ENCODE measurements at places on chromosomes 1 and 21. TPM values are rescaled to one million over a fixed set of nuclear protein-coding genes. Genes with fewer than 3 reads are reported as not detected.

DNA sequence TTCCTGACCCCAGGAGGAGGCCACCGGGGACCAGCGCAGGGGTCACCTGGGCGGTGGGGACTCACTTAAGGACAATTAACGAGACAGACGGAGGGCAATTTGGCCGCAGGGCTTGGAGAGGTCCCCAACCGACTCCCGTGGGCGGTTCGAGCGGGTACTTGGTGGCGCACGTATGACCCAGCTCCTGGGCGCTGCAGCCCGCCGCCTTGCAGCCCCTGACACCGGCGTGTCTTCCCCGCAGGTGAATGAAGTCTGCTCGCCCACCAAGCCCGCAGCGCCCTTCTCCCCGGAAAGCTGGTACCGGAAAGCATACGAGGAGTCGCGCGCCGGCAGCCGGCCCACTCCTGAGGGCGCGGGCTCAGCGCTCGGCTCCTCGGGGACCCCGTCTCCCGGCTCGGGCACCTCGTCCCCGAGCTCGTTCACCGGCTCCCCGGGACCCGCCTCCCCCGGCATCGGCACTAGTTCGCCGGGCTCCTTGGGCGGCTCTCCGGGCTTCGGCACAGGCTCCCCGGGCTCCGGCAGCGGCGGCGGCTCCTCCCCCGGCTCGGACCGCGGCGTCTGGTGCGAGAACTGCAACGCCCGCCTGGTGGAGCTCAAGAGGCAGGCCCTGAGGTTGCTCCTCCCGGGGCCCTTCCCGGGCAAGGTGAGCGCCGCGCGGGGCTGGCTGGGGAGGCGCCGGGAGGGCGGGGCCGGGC lies 1.4 kb downstream of the KIF26B start:
- peak; percentile 85 for DNase-seq

DNA sequence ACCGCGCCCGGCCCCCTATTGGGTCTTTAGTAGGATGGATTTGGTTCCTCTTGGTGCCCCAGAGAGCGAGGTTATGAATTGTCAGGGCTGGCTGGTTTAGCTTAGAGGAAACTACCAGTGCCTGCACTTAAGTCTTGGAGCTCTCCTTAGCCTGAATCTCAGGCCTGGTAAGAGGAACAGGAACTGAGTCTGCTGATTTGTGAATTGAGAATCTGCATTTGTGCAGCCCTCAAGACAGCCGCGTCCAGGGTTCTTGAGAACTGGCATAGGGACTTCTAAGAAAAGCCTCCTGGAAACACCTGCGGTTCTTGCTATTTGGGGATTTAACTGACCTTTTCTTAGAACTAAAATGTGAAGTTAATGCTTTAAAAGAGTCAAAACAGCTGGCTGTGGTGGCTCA lies 1.7 kb downstream of the NECAP2 start:
- peak; percentile 58 for DNase-seq

The CD58 gene
- total RNA-seq = 1.8 TPM

DNA sequence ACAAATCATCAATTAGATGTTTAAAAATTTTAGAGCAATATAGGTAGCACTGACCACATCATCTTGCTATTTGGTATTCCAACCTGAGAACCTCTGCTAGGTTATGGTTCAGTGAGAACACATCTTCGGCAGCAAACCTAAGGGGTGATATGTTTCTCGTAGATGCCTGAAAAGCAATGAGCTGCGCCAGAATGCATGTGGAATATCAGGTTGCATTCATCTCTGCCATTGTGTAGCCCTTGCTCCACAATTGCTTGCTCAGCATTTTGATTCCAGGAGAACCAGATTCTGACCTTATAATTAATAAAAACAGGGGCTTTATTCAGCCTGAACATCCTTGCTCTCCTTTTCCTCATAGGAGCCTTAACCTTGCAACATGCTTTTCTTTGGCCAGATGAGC lies 408.1 kb downstream of the USH2A start:
- DNase-seq = no peak

DNA sequence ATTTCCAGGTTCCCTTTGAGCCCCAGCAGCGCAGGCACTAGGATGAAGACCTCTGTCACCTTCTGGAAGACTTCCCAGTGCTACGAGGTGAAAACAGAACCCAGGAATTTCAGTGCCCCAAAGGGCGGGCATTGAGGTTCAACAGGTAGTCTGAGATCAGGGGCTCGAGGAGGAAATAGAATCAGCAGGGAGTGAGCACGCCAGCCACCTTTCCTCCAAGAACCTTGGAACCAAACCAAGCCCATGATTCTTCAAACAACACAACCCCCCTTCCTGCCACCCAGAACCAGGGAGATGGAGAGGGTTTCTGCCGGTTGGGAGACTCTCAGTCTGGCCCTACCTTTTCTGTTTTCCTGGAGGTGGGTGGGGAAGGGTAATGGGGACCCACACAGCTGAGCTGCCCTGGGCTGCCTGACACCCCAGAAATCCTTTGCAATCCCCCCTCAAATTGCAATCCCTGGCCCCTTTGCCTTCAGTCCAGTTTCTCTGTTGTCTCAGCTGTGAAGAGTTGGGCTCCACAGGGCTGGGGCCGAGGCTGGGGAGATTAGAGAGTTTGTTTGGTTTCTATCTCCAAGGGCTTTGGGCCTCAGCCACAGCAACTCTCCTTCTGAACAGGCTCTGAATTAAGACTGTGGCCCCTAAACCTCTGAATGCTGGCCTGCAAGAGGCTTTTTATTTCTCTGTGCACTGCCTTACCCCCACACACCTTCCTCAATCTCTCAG lies 11.9 kb downstream of the SLC41A1 start:
- DNase-seq = no peak

GRCh38 chr1:160681891-160682140 lies 29.8 kb downstream of the CD48 start:
- no peak for DNase-seq

DNA sequence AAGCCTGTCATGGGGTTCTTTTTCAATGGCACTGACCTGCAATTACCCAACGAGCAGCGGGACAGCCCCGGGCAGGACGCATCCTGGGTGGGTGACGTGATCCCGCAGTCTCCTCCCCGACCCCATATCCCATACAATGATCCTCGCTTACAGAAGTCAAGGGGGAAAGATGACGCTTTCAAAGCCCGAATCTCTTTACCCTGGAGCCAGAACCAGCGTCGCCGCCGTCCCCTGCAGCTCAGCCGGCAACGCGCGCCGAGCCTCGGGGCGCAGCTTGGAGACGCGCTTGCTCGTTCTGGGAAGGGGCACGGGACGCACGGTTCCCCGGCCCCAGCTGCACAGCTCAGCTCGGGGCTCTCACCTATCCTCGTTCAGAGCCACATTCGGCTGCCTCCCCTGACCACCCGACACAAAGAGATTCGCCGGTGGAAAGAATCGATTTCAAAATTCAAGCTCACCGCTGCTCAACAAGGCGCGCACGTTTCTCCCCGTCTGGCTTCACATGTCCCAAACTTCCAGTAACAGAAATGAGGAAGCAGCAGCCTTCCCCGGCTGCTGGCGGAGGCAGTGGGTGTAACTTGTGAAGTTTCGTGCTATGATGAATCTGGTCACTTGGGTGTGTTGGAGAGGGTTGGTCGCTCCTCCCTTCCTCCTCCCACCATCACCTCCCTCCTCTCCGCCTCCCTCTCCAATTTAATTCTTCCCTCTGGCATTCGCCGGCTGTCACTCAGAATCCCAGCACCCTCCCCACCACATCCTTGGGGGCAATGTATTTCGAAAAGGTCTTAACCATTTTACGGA lies at the start of gene TIAM1:
TSS of gene TIAM1 (minus strand) at position 582 of the 801 bp plus-strand sequence. CDS start 77,289 bp downstream, outside the sequence.
- no peak for DNase-seq

GRCh38 chr1:101017448-101017847 lies 8.1 kb downstream of the DPH5 start:
- DNase-seq = no peak

The RGS7 gene
- total RNA-seq = not detected

- no peak for DNase-seq
These were observed 24.5 kb downstream of the ROR1 start for GRCh38 chr1:63798284-63798683.

DNA sequence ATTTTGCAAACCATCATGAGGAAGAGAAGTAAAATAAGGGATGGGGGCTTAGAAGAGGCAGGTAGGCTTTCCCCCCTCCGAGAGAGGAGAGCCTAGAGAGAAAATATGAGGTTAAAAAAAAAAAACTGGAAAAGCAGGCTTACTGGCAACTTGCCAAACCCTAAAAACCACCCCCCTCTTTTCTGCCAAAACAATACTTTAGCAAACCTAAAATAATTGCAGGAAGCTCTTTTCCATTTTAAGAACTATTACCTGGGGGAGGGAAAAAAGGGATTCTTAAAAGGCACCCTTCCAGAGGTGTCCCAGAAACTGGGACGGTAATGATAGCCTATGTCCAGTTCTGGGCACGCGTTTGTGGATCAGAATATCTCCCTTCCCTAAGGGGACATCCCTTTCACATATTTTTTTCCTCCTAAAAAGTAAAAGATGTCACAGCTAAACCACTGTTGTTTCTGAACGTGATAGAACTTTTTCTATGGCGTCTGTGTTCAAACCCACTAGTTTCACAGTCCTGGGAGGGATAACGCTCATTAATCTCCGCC lies 1.1 kb upstream of the NFIA start:
- DNase-seq = no peak

- DNase-seq = no peak
These were observed 10.3 kb downstream of the SLC37A1 start for GRCh38 chr21:42523941-42524340.

GRCh38 chr21:38151021-38151645 lies 105.7 kb upstream of the KCNJ15 start:
- DNase-seq = no peak

DNA sequence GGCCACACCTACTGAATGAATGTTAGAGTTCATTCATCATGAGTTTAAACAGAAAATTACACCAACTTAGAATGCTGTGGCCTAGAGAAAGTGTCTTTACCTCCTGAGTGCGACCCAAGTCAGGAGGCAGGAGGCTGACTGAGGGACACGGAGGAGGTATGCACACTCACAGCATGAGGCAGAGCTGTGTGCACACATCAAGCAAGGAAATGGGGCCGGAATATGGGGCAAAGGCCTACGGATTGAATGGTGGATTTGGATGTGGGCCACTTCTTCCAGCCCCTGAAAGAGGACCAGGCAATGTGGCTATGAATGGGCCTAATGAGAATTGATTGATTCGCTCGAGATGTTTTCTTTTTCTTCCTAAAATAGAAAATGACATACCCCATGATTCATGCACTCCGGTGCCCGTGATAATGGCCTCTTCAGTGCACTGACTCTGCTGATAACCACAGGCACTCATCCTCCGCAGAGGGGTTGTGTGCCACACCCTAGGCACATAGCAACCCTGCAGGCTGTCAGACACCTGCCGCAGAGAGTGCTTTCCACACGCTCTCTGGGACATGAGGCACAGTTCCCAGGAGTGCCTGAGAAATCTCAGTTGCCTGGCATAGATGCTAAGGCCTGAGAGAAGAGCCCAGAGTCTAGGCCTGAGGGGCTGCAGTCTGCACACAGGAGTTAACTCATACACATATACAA lies 155.5 kb downstream of the GLUL start:
- DNase-seq = no peak
